ENCODE measurements at places on chromosomes 12 and 14. TPM values are rescaled to one million over a fixed set of nuclear protein-coding genes. Genes with fewer than 3 reads are reported as not detected.

The YARS2 gene
- 16.0 TPM for total RNA-seq

DNA sequence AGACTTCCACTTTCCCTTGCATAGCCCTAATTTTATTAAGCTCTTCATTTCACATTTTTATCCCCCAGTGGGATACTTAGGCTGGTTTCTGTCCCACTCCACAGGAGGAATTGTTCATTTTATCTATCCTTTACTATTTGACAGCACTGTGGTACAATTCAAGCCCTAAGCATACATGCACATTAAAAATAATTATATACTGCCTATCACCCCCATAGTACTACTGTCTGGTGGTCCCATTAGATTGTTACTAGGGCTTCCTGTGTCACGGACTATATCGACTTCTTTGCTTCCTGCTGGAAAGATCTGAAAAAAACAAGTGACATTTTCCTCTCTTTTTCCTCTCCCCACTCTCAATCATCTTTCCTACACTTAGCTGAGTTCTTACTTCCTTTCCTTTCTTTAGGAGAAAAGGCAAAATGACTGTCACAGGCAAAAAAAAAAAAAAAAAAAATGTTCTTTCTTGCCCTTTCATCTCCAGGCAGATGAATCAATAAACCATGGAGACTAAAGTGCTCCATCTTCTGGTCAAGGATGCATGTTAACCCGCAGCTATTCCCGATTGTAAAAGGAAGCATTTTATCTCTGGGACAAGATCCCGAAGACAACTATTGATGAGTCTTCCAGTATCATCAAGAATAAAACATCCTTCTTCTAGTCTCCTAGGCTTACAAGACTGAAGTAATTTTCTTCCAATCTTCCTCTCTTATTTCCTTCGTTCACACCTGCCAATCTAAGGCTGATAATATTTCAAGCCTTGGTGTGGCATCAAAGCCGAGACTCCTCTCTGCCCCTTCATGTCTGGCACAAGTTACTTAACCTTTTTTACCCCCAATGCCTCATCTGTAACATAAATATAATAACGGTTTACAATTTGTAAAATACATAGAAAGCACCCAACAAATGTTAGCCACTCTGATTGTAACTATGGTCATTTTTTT, 94.4 kb upstream of the PLEKHG7 start:
- no peaks in the 10 kb centered on the region for H3K27me3 ChIP-seq
- no peak for DNase-seq
- no peak overlapping the region for H3K27ac ChIP-seq
- H3K36me3 ChIP-seq, result no peaks in the 10 kb centered on the region
- H3K4me3 ChIP-seq, result peak overlapping the region; percentile 26

GRCh38 chr14:68394764-68395143, 398.1 kb downstream of the ZFP36L1 start:
- H3K27me3 ChIP-seq, result no peaks in the 10 kb centered on the region
- no peak overlapping the region for H3K4me3 ChIP-seq

DNA sequence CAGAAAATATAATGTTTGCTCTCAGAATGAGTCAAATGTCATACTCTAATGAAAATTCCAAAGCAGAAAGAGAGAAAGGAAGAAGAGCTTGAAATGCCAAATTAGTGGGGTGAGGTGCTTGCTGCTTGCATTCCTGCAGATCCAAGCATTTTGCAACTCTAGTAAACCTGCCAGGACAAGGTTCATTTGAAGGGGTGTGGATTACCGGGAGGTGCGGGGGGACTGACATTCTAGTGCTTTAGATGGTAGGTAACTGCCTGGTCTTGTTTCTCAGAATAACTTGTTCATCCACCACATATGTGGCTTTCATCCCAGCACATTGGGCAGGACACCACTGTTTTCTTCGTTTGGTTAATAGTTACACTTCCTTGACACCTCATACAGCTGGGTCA, 144.4 kb downstream of the AKAP6 start:
- H3K4me3 ChIP-seq, result no peak overlapping the region
- H3K27me3 ChIP-seq, result no peaks in the 10 kb centered on the region
- peaks cover 74% of the 10 kb centered on the region for H3K4me1 ChIP-seq
- DNase-seq, result no peak

DNA sequence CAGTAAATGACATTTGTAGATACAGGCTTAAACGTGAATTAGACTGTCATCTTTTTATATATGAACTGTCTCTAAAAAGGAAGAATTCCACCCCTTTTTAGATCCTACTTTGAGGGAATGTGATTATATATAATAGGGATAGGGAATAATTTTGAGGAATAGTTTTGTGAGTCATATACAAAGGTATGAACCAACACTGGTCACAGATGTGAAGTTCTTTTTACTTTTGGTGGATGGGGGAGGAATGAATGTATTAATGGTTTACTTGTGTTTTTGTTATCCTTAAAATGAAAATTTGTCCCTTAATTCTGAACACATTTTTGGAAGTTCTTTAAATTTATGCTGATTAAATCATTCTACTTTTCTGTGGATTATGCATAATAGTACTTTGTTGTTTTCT, 30.4 kb downstream of the FRS2 start:
- no peaks in the 10 kb centered on the region for H3K27me3 ChIP-seq
- no peaks in the 10 kb centered on the region for H3K36me3 ChIP-seq
- peaks cover 77% of the 10 kb centered on the region for H3K4me1 ChIP-seq
- H3K27ac ChIP-seq, result peak overlapping the region; percentile 84
- no peak for DNase-seq

DNA sequence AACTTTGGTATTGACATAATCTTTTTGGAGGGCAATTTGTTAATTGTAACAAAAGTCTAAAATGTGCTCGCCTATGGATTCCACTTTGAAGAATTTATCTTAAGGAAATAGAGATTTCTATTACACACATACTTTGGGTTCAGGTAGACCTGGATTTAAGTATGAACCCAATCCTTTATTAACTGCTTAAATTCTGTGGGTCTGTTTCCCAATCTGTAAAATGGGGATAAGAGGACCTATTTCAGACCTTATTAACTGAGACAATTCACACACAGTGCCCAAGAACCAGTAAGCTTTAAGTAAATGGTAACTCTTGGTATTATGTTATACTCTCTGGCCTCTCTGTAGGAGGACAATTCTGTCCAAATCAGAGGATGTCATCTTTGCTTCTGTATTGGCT, 822 bp upstream of the EIF2B2 start:
- peaks cover 13% of the 10 kb centered on the region for H3K36me3 ChIP-seq
- H3K4me1 ChIP-seq, result peaks cover 33% of the 10 kb centered on the region
